NCI-H1105 treated with DMSO at 0.1 percent for 48 hours (cell line): ENCODE measurements at places on chromosomes 5 and 9.

DNA sequence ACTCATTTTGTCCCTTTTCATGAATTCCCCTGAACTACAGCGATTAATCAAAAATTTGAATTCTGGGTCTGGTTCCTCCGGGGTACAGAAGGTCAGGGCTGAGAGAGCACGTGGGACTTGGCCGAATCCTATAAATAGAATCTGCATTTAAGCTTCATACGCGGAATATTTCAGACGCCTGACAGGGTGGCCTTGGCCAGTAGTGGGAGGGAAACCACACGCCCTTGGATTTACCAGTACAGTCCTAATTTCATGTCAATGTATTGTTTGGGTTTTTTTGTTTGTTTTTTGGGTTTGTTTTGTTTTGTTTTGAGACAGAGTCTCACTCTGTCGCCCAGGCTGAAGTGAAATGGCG, 21.5 kb upstream of the NIPBL start:
- no peak for DNase-seq

GRCh38 chr5:159911349-159911748, 4.9 kb upstream of the ADRA1B start:
- DNase-seq, result no peak

- DNase-seq, result no peak
These were observed 8.9 kb downstream of the LARS1 start for GRCh38 chr5:146173597-146173996.

DNA sequence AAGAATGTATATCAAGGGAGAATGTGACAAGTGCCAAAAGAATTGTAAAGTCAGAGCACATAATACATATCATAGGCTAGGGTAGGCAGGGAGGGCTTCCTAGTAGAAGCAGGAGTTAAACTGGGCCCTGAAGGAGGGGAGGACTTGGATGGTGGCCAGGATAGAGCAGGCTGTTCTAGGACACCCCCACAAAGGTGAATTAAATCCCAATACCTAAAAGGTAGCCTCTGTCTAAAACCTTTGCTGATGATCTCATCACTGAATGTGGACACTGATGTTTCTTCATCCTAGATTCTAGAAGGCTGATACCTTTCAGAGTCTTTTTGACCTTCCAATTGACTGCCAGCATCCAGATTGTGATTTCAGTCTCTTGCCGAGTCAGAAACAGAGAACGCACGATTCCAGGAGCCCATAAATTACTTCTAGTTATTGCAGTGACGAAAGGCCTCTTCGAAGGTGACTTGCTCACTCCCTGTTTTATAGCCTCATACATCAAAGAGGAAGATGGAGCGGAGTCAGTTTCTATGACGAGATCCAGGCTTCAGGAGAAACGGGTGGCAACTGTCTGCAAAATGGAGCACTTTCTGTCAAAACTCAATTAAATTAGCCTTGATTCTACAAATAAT, 43.2 kb downstream of the KIF4B start:
- DNase-seq, result no peak

GRCh38 chr9:135130207-135130976, 42.9 kb downstream of the OLFM1 start:
- peak; percentile 15 for DNase-seq
